ENCODE measurements at places on chromosomes 16 and 17. TPM values are rescaled to one million over a fixed set of nuclear protein-coding genes. Genes with fewer than 3 reads are reported as not detected.

TAT gene
- total RNA-seq, result not detected

- DNase-seq, result no peak
Measured at GRCh38 chr16:50478075-50478772, 70.0 kb upstream of the NKD1 start.

DNA sequence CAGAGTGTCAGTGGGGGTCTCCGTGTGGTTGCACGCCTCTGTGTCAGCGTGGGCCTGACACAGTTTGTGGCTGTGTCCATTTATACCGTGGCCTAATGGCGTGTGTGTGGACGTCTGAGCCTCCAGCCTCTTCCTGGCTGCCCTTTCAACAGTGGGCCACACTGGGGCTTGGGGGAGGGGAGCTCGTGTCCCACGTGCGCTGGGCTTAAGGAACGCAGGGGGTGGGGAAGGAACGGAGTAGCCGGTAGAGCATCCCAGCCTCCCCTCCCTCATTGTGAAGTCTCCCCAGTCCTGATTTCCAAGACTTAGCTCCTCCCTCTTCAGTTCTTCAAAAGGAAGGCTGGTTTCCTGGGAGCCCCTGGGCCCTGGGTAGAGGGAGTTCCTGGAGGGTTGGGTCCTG lies 9.5 kb upstream of the HES7 start:
- no peak for DNase-seq

GRCh38 chr17:30526401-30526800 lies 49.2 kb downstream of the GOSR1 start:
- no peak for DNase-seq

ARHGDIG gene
- total RNA-seq, result 2.0 TPM

- DNase-seq, result no peak
Measured at GRCh38 chr16:89122322-89122851, 28.7 kb downstream of the ACSF3 start.

GRCh38 chr16:76276745-76277438 lies at the start of gene CNTNAP4:
Gene CNTNAP4, plus strand, starts transcription at chr16:76277401. Its CDS starts 262 bp downstream, at chr16:76277663.
- peak; percentile 20 for DNase-seq

DNA sequence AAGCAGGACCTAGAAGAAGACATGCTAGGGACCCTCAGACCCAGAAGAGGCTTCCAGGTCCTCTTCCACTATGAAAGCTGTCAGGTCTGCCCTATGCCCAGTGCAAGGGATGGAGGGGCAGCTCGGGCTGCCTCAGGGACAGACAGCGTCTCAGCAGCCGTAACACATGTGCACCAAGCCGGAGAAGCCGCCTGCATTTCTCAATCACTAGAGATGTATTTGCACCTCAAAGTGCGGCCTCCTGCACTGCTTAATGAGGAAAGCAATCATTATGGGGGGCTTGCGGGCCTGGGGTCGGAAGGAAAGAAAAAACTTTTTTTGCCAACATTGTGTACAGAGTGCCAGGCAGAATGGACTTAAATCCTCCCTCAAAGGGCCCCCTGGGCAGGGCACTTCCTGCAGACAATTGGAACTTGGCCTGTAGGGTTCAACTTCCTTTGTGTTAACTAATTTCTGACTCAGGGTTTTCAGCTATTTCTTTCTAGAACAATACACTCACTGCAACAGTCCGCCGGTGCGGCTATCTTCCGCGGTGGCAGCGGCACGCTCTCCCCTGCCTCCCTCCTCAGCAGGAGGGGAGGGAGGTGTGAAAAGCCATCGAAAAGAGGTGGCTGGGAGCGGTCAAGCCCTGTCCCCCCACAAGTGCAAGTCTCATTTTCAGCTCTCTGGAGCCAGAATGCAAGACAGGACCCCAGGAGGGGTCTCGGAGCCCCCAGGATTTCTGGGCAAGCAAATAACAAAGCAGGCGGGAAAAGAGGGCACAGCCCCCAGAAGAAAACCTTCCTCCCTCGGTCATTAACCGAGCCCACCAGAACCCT lies 101.2 kb downstream of the ZNF423 start:
- DNase-seq, result no peak

DNA sequence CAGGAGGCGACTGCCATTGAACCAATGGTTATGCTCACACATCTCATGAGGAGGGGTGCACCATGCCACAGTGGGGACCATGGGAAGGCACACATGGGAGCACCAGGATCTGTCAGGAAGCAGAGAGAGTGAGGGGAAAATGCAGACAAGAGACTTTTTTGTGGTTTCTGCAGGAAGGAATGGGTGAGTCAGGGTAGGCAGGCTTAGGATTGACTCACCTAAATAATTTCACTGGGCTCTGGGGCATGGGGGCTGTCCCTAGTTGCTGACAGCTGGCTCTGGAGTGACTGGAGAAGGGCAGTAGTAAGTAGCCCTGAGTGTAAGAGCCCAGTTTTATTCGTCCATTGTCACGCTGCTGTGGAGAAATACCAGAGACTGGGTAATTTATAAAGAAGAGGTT lies 202.4 kb downstream of the AXIN2 start:
- DNase-seq, result no peak

GRCh38 chr16:22928882-22929435 lies 115.0 kb downstream of the HS3ST2 start:
- no peak for DNase-seq

GRCh38 chr16:13018026-13018425 lies 116.6 kb downstream of the SHISA9 start:
- DNase-seq, result no peak

DNA sequence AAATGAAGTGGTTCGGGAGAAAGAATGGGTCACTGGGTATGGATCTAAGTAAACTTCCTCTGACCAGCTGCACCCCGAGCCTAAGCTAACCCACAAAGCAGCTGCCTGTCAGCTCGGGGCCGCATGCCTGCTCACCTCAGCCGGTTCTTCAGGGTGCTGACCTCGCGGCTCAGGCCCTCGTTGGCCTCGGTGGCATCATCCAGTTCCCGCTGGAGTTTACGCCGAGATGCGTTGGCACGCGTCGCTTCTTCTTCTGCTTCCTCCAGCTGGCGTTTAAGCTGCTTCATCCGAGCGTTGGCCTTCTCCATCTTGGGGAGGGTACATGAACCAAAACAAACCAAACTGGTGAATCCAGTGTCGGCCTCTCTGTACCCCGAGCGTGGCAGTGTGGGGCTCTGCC lies 41.1 kb downstream of the NDEL1 start:
- no peak for DNase-seq

GRCh38 chr16:84104231-84104630 lies 12.5 kb downstream of the MBTPS1 start:
- no peak for DNase-seq

DNA sequence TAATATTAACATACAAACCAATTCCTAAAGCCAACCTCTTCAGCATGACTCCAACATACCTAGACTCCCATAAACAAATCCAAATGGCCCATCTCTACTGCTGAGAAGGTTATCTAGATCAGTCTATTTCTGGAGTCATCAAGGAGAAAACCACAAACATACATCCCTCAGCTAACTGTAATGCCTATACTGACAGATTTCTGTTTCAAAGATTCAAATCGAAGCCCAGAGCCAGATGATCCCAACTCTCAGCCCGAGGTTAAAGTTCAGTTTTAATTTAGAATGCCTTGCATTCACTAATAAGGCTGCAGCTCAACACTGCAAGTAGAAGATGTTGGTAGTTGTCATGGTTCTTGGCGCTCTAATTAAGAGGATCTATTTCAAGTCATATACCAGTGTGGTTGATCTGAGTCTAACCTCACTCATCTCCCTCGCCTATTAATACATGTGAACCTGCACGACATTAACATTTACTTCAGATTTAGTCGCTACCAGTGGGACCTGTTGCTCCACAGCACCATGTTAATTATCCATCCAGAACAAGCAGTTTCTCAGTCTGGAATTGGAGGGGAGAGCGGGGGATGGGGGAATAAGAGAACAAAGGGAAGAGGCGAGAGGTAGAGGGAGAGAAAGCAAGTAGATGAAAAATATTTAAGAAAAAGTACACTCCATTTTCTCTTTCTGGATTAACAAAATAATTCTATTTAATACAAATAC lies 15.4 kb downstream of the PHF12 start:
- no peak for DNase-seq

DNA sequence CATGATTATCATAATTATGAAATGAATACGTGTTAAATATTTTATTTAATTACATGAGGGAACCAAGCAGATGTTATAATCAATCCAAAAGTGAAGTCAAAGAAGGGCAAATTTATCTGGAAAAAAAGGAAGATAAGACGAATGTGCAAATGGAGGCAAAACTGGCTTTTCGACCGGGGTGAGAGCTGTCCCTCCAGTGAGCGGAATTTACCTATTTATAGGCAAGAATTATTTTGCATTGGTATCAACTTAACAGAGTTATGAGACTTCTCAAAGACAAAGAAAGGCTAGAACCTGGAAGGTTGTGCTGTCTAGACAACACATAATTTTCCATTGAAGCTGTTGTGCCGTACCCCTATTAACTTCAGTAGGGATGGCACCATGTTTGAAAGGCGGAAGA lies 1.4 kb upstream of the GGA2 start:
- no peak for DNase-seq

GRCh38 chr17:20114466-20114865 lies 105.3 kb downstream of the SPECC1 start:
- DNase-seq, result no peak

GRCh38 chr16:69830146-69830533 lies 68.0 kb downstream of the WWP2 start:
- no peak for DNase-seq

GRCh38 chr17:49456183-49456965 lies 38.7 kb upstream of the NGFR start:
- no peak for DNase-seq

DNA sequence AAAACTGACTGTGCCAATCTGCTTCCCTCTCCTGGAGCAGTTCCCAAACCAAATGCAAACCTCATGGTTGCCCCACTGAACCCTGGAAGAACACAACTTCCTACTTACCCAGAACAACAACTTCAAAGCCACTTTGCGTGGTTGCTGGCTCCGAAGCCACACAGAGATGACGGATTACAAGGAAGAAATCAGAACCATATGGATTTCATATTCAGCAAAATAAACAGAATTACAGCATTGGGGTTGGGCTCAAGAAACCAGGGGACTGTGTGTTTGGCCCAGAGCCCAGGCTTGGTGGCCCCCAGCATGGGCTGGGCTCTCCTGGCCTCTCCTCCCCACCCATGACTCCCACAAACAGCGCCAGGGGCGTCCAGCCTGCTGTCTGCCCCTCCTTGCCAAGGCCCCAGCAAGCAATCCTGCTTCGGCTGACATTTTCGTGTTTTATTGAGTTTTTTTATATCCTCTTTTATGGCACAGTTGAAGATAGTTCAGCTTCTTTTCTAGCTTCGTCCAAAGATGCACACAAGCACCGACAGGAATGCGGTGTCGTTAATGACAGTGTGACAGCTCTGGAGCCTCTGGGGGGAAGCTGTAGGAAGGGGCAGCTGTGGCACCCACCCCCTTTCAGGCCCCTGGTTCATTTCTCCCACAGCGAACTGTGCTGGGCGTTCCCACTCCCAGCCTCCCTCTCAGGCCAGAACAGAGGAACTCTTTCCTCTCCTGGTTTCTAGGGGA lies 137.1 kb downstream of the GAS7 start:
- no peak for DNase-seq

Measured in neural crest cell (in vitro differentiated cells).